ENCODE measurements at places on chromosomes 1 and 21.

- no peak for DNase-seq
Observed at GRCh38 chr1:30684881-30685795, 38.2 kb downstream of the MATN1 start.

DNA sequence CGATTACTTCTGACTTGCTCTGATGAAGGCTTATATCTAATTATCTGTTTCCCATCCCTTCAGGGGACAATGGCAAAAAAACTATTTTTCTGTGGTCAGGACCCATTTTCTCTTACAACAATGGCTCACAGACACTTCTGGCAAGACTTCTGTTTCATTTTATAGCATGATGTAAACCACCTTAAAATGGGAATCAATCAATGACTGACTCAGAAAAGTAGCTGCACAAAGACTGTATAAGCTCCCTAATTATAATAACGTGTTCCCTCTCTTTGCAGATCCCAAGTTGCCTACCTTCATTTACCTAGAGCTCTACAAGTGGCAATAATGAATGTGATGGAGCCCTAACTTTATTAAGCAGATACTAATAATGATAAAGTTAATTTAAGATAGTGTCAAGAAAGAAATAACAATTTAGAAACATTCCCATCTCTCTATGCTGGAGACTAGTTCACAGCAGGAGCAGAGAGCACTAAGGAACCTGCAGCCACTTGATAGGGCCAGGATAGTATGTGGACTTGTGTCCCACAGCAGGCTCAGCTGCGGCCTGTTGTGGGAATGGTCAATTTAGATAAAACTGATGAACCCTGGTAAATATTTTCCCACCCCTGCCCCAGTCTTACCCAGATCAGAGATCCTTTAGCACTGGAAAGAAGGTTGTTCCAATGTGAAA, 538 bp downstream of the GBP2 start:
- no peak for DNase-seq

- DNase-seq = no peak
Observed at GRCh38 chr1:59124166-59124565, 172.7 kb upstream of the FGGY start.

DNA sequence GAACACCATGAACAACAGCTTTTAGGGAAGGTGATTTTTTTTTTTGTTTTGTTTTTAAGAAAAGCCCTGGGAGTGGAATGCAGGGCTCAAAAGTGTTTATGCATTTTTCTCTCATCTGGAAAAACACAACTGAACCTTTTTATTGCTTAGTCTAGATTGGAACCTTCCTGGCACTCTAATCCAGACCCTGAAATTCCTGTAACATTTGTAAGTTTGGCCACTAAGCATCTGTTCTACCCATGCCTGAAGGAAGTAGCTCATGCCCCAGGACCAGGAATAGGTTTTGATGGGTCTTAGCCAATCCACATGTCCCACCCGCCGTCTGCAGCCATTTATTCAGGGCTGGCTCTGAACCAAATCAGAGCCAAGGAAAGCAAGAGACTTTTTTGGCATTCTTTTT, 39.7 kb upstream of the SLC2A1 start:
- DNase-seq = no peak

DNA sequence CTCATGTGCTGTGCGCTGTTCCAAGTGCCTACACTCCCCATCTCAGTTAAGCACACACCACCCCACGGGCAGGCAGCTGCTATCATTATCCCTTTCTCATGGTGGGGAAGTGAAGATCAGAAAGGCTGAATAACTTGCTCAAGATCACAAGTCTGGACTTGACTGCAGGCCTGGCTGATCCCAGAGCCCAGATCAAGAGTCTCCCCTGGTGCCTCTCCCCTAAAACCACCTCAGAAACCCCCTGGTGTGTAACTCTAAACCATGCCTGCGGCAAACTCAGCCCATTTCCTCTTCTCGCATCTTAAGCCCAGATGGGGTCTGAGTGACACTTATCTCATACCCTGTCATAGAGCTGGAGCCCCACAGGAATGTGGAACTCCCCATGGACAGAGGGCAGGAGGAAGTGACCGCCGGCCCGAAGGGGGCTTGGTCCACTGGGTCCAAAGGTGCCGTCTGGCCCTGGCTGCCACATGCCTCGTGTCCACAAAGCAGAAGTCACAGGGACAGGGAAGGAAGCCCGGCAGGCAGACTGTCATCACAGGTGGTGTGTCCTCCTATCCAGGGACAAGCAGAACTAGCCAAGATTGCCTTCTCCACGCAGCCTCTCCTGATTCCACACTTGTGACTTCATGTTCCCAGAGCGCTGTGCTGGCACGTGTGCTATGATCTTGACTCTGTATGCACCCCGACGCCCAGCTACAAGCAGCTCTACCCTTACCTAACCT, 92.1 kb downstream of the SYF2 start:
- DNase-seq = no peak

- DNase-seq = no peak
Observed at GRCh38 chr1:26851106-26851684, 11.8 kb upstream of the SFN start.

GRCh38 chr1:35594005-35594760, 21.1 kb downstream of the TFAP2E start:
- DNase-seq = no peak

GRCh38 chr21:14491269-14491681, 54.8 kb downstream of the SAMSN1 start:
- no peak for DNase-seq

DNA sequence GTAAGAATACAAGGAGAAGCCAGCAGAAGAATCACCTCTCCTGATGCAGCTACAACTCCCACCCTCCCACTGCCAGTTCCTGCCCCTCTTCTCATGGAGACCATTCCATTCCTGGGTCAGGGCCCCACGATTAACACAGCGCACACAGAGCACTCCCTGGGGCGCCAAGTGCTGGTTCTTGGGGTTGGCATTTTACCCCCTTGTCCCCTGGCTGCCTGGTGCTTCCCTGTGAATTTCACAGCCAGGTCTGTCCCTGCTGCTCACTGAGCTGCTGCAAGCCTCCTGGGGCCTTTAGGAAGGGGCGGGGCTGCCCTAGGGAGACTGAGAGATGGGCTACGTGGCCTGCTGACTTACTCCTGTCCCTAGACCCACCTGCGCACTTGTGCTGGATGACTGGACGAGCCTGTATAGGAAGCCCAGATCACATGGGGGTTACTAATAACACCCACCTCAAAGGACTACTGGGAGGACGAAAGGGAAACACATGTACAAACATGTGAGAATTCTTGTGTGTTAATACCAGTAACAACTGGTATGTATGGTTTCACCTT, 4.8 kb downstream of the ZNF672 start:
- no peak for DNase-seq

GRCh38 chr1:201594575-201595245, 55.8 kb downstream of the NAV1 start:
- DNase-seq = no peak

DNA sequence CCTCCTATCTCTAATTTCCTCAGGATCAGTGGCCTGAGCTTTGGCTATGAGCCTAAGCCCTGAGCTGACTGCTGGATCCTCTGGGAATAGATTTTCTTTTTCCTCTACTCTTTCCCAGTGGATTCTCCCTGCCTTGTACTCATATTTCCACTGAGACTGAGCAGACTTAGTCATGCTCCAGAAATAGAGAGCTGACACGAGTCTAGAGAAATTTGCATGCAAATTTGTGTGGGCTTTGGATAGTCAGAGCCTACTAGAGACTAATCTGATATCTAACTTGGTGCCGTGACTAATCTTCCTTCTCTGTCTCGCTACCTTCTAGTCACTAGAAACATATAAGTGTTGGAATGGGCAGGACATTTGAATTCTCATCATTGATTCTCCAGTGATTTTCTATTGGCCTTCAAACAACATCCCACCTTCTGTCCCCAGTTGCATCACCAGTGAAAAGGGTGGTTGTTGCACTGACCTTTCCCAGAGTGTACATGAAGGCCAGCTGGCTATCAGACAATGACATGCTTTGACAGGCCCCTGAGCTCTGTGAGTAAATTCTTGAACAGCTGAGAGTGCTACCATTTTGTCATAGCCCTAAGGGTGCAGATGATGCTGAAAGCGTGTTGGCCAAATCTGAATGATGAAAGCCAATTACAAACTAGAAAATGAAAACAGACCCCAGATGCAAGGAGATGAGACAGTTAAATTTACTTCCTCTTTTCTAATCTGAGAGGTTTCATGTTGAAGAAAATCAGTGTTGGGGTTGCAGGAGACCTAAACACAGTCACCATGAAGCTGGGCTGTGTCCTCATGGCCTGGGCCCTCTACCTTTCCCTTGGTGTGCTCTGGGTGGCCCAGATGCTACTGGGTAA, at the start of gene FCRLA:
Gene FCRLA (plus strand): TSS at position 748 of the 866 bp plus-strand sequence. CDS start 36 bp downstream, at position 784.
- DNase-seq = no peak

- DNase-seq = no peak
Observed at GRCh38 chr1:158400871-158401270, 1.6 kb upstream of the OR10T2 start.

- DNase-seq = no peak
Observed at GRCh38 chr1:78090472-78091133, 44.8 kb downstream of the GIPC2 start.

GRCh38 chr1:64686828-64687724, 57.8 kb upstream of the RAVER2 start:
- DNase-seq = no peak

DNA sequence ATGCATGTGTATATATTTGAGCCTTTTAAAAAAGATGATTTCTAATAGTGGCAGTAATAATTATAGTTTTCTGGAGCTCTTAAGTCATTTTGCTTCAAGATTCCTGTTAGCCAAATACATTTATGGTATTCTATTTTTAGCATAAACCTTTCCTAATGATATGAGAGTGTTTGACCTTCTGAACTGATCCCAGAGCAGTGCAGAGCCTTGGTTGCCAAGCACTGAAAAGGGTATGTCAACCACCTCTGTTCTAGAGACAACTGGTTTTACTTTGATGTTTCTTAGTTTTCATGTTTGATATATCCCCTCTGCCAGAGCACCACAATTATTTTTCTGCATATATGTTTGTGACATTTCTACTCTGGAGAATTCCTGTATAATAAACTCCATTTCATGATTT, 15.1 kb upstream of the KCNA3 start:
- DNase-seq = no peak

DNA sequence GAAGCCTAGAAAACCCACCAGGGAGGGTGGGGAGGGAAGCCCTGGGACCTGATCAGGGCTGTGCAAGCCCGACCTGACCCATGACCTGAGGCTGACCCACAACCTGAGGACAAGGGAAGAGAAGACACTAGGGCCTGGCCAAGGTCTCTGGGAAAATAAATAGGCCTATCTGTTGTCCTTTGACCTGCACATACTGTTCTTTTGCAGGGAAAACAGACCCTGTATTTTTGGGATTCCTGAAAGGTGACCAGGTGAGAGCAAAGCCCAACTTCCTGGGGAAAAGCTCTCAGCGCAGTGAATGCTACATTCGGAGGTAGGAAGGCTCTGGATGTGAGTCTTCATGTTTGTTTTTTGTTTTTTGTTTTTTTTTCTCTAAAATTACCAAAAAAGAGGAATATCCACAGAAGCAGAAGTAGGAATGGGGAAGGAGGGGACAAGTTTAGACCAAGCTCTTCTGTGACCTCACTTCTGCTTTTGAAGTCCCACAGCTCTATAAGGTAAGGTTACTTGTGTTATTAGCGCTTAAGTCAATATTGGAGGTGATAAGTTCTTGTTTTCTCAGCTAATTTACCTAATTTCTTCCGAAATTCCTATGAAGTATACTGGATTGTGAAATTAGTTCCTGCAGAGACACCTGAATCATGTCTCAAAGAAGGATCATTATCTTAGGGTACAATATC, 26.2 kb upstream of the LYST start:
- DNase-seq = no peak

DNA sequence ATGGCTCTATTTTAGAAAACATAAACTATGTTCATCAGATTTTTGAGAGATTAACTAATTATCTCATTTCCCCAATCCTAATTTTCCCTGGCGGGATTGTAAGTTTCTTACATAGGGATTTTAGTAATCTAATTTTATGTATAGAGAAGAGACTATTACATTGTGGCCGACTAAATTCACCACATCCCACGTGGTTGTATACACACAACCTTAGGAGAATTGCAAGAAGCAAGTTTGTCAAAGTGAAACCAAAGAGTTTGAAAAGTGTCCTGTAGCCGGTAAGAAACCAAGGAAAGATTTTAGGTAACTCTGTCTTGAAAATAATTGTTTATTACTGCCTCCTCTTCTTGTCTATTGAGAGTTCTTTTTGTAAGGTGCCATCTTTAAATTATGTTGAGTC, 550.6 kb downstream of the LTN1 start:
- no peak for DNase-seq

GRCh38 chr1:84298328-84298683, 3.2 kb upstream of the SAMD13 start:
- peak; percentile 8 for DNase-seq

GRCh38 chr1:241813768-241814320, 34.2 kb upstream of the EXO1 start:
- no peak for DNase-seq

GRCh38 chr1:113442131-113442530, 51.8 kb downstream of the MAGI3 start:
- DNase-seq = no peak

- DNase-seq = no peak
Observed at GRCh38 chr1:47113178-47113577, 24.1 kb upstream of the CYP4A22 start.

GRCh38 chr1:173392895-173393658, 84.1 kb upstream of the PRDX6 start:
- no peak for DNase-seq

- no peak for DNase-seq
Observed at GRCh38 chr21:15793109-15793508, 63.3 kb downstream of the USP25 start.

GRCh38 chr1:226584164-226584563, 35.6 kb downstream of the STUM start:
- no peak for DNase-seq

All from T-helper 2 cell (primary cell).